ENCODE measurements at places on chromosomes 11 and 22.
A peak's percentile ranks its signal among the peaks of the same experiment; 100 is the strongest.

GRCh38 chr11:32071811-32072210 lies 19.1 kb upstream of the RCN1 start:
- no peak for DNase-seq

DNA sequence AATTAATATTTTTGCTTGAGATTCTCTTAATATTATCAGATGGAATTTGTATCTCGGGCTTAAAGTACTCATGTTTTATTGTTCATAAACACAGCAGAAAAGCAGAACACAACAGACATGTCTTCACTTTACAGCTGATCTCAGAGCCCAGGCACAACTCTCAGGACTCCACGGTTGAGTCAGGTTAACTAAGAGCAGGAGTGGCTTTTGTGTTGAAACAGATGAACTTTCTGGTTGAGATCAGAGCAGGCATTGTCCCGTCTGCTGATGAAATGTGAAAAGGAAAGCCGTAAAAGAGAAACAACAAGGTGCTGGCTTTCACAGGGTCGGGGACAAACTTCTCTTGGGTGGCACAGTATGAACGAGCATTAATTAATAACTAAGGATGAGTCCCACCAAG lies 49.0 kb downstream of the JHY start:
- no peak for DNase-seq

DNA sequence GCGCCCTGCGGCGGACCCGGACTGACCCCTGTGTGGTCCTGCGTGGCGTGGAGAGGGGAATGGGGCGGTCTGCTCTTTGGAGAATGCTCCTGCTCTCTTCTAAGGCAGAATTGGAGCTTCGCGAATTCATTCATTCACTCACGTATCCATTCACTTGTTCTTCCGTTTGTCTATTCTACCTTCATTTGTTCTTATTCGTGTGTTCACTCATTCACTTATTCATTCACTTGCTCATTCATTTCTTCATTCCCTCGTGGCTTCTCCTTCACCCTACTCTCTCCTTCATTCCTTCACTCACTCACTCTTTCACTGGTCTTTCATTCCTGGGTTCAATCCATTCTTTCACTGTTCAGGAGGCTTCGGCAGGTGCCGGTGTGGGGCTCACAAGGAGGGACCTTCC lies 69.6 kb downstream of the WNT7B start:
- no peak for DNase-seq

DNA sequence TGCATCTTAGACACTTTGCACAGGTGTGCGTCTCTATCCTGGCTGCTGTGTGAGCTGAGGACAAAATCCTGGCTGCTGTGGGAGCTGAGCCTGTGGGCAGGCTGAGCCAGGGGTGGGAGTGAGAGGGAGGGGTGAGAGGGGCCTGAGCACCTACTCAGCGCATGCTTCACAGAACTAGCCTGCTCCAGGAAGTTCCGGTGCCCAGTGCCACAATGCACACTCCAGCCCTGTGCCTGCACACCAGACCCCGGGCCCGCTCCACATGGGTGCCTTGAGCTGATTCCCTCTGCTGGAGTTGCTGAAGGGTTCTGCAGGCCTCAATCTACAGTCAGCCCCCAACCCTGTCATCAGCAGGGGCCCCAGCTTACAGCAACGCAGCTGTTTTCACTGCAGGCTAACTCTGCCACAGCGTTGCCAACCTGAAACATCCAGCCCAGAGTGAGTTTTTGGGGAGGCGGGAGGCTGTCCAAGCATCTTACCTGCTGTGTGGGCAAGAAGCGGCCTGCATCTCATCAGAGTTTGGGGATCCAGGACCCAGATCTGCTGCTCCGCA lies 1377.9 kb downstream of the TBC1D22A start:
- no peak for DNase-seq

DNA sequence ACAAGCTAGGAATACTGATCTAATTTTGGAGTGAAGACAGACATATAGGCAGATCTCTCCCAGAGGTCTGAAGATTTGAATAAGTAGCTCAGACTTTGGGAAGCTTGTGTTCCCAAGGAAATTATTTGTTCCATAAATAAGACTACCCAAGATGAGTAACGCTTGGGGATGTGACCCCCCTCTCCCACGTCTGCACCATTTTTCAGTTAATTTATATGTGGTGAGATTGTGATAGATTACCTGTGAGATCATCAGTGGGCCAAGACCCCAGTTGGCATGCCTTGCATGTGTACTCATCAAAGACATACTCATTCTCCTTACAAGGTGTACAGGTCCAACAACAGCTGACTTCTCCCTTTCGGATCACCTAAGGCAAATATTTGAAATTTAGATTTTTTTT lies 252.8 kb upstream of the CTSC start:
- DNase-seq = no peak

DNA sequence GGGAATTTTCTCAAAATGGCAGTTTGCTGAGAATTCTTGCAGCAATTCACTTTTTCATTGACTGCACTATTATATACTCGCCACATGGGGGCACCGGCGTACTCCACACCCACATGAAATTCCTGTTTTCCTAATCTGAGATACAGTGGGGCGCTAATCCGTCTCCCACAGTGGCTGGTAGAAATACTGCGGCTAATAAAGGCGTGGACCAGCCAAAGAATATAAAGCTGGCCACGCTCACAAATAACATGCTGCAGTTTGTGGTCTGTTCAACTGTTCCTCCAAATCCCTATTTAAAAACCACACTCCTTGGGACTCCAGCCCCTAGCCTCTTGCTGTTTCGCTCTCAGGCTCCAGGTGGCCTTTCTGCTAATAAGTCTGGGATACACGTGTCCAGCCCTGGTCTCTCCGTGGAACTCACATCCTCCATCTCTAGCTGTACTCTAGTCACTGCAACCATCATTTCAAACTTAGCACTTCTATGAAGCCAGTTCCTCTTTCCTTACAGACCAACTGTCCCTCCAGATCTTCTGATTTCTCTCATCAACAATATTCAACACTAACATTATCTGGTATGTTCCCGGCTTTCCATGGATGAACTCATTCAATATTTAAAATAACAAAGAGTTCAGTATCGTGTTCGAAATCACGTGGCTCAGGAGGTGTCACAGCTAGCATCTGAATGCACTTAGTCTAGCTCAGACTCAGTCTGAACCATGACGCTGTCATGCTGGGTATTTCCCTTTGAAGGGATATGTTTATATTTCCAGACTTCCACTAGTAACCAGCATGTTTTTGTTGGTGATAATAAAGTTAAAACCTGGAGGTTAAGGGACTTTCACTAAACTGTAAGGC lies 22.0 kb downstream of the TBRG1 start:
- DNase-seq = no peak

GRCh38 chr11:22472306-22472705 lies 134.1 kb downstream of the SLC17A6 start:
- no peak for DNase-seq

GRCh38 chr11:128767591-128768001 lies 73.7 kb downstream of the FLI1 start:
- no peak for DNase-seq

GRCh38 chr11:68120273-68121066 lies 718 bp downstream of the CHKA start:
- peak; percentile 2 for DNase-seq

GRCh38 chr22:44658311-44658953 lies 43.6 kb upstream of the PRR5 start:
- DNase-seq = no peak

- no peak for DNase-seq
Observed at GRCh38 chr11:103737747-103738146, 298.7 kb upstream of the DDI1 start.

- no peak for DNase-seq
Observed at GRCh38 chr11:66559866-66560676, 8.3 kb downstream of the CTSF start.

DNA sequence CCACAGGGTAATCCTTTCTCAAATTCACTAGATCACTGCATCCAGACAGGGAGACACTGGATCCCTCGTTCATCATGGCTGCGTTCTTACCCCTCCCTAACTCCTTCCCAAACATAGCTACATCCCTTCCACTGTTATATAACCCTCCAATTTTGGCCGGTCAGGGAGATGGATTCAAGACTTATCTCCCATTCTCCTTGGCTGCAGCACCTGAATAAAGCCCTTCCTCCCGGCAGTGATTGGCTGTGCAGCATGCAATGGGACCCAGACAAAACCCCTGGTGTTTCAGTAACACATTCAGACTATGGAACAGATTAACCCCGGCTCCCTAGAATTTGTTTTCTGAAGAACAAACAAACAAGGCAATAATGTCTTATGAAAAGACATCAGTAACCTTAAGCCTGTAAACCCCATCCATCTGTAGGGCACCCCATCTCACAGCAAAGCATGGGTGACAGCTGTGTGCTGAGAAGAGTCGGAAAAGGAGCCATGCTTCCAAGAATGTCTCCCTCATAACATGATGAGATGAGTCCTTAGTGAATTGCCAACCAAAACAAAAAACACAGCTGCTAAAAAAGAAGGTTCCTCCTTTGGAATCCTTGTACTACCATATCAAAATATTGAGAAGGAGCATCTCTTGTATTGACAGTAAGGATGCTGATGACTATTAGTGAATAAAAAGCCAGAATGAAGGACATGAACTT lies 5.0 kb downstream of the MIF start:
- DNase-seq = no peak

DNA sequence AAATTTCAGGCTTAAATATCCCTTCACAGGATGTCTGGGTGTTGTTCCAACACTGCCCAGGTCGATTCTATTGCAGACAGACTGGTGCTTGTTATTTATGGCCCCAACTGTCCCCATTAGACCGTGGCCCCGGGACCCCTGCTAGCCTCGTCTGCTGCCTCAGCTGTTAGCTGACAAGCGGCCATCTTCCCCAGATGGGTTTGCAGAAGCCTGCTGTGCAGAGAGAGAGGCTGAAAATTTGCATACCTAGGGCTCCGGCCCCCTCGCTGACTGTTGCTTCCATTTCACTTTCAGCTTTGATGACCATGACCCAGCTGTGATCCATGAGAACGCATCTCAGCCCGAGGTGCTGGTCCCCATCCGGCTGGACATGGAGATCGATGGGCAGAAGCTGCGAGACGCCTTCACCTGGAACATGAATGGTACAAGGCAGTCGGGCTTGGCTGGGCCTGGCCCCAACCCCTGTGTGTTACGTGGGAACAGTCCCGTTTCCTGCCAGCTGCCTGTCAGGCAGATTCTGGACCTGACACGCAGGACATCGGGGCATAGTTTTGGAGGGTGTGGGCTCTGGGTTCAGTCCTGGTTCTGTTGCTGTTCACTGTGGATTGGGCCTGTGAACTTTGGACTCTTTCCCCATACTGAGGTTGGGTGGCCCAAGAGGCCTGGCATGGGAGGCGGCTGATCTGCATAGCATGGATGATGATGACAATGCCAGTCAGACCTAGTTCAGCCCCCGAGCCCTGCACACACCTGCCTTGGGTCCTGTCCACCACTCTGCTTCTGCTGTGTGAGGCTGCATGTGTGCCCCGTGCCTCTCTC lies 16.4 kb downstream of the SMARCB1 start:
- no peak for DNase-seq

- DNase-seq = no peak
Observed at GRCh38 chr22:43630451-43630850, 181.7 kb downstream of the EFCAB6 start.

GRCh38 chr11:112321501-112322172 lies 61.0 kb upstream of the PLET1 start:
- DNase-seq = no peak

GRCh38 chr22:25806579-25806978 lies 64.6 kb downstream of the MYO18B start:
- DNase-seq = no peak

DNA sequence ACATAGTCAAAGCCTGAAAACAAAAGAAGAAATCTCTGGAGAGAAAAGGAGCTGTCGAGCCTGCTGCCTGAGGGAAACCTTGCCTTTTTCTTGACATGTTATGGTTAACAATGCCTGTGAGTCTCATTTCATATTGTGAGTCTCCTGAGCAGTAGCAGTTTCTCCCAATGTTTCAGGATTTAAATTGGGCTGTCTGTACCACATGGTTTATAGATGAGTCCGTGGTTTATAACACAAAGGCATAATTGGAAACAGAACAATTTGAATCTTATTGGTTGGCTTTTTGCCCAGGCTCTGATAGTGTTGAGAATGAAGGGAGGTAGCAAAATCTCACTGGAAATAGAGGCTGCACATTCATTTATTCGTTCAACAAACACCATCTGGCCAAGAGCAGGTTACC lies 540.9 kb downstream of the RAB38 start:
- DNase-seq = no peak

GRCh38 chr11:106047631-106048030 lies 25.6 kb upstream of the MSANTD4 start:
- no peak for DNase-seq

DNA sequence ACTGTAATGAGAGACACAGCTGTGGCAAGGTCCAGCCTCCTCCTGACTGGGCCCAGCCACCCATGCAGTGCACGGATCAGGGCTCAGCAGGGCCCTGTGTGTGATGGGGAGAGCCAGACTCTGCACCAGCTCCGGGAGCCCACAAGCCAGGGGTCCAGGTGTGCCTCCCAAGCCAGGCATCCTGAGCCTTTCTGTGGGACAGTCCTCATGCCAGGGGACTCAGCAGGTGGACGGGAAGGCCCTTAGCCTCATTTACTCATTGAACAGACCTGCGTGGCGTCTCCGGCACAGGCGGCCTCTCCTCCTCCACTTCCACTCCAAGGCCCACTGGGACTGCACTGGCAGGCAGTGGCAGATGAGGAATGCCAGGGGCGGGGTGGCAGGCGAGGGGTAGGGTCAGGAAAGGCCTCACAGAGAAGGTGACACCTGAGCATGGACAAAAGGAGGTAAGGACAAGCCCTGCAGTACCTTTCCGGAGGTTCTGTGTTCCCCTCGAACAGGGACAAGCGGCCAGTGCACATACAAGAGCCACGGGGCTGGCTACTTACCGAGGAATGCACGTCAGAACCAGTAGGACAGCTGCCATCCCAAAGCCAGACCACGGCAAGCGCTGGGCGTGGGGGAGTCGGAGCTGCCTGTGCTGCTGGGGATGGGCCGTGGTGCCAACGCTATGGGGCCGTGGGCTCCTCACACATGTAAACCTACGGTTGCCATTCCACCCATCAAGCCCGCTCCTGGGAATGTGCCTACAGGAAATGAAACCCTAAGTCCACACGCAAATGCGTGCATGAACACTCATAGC lies 52.7 kb downstream of the IGF2 start:
- no peak for DNase-seq

DNA sequence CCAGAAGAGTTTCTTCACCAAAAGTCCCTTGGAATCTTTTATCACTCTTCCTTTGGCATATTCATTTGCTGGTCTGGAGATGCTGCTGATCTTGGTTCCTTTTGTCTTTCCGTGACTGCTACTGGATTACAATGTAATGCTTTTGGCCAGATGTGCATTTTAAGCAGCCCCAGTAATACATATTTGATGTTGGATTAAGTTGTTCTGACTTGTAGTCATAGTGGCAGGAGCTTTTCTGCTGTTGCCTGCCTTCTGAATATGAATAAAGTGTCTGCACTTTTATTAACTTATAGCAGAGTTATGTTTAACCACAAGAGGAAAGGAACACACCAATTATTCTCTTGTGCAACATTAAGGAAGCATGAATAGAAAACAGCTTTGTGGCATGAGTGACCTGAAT lies 360.0 kb upstream of the DDI1 start:
- DNase-seq = no peak

GRCh38 chr11:1939006-1939625 lies 8.0 kb upstream of the MRPL23 start:
- DNase-seq = no peak

- DNase-seq = no peak
Observed at GRCh38 chr11:12232817-12233601, 122.6 kb downstream of the MICAL2 start.

Data from stimulated activated CD8-positive, alpha-beta memory T cell treated with anti-CD3 and anti-CD28 coated beads, Interleukin-4, amount 100 ng/mL, for 4 hours (primary cell).